ENCODE measurements at places on chromosomes 11 and 22.

GRCh38 chr22:26443901-26444690 is 15.0 kb downstream of the ASPHD2 start:
- DNase-seq: no peak

- no peak for DNase-seq
Observed at GRCh38 chr22:45843031-45843430, 133.9 kb downstream of the WNT7B start.

DNA sequence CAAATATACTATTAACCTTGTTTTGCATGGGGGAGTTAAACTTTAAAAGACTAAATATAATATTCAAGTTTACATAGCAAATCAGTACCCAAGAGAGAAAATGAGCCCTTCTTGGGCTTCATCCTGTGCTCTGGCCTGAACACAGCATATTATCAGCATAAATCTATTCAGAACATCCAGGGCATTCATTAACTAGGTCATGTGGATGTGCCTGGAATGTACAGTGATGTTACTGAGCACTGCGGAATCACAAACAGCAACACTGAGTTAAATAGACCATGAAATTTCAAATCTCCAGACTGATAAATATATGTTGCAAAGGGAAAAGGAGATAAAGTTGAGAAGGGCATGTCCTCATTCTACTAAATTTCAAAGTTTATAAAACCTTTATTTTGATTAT is 426.4 kb downstream of the AASDHPPT start:
- DNase-seq: peak; percentile 50

DNA sequence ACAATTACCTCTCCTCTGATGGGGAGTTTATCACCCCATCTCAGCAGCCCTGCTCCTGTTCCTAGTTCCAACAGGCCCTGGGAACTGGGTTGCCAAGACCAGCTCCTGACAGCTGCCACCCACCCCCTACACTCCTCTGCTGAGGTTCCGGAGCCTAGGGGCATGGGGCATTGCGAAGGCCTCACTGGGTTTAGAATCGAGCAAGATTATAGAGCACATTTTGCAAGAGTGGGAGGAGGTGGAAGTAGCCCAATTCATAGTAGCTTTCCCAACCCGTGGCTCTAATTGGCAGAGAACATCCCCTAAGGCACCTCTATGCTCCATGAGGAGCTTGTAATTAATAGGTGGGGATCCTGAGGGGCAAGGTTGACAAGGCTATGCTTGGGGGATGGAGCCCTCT is 23.0 kb downstream of the MYEOV start:
- no peak for DNase-seq

- no peak for DNase-seq
Observed at GRCh38 chr22:33811208-33811607, 109.1 kb downstream of the LARGE1 start.

GRCh38 chr22:49228431-49229037 is 599.1 kb downstream of the BRD1 start:
- no peak for DNase-seq

DNA sequence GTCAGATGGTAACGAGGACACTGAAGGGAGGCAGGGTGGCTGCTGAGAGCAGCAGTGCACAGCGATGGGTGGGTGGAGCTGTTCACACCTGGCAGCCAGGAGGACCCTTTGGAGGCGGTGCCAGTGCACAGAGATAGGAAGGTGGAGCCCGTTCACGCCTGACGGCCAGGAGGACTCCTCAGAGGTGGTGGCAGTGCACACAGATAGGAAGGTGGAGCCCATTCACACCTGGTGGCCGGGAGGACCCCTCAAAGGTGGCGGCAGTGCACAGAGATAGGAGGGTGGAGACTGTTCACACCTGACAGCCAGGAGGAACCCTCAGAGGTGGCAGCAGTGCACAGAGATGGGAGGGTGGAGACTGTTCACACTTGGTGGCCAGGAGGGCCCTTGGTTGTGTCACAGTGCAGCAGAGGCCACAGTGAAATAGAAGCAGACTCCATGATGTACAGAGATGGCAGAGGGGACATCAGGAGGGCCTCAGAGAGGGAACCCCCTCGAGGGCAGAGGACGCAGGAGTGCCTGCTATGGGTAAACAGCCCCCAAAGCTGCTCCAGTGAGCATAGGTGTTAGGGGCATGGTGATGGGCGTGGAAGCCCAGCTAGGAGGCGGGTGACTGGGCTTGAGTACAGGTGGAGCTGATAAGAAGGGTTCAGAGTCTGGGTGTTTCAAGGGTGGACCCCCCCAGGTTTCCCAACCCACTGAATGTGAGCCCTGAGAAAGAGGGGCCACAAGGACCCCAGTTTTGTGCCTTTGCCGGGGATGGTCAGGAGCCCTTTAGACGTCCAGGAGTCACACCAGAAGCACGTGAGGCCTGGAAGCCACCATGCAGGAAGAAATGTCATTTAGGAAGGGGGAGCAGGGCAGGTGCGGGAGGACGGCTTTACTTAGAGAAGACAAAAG is 566.7 kb downstream of the BRD1 start:
- no peak for DNase-seq

DNA sequence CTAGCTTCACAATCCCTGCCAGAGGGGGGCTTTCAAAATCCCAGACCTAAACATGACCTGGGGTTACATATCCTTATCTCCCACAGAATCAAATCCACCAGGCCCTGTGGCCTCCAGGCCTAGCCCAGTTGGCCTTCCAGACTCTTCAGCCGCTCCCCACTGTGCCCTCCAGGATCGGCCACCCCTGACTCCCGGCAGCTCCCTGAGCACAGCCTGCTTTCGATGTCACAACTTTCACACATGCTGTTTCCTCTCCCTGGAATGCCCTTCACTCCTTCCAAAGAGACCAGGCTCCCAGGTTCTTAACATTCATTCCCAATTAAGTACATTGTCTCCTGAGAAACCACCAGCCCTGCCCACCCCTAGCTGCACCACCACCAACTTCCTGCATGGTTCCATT is 62.7 kb downstream of the CSNK2A3 start:
- no peak for DNase-seq

- no peak for DNase-seq
Observed at GRCh38 chr11:61833926-61834277, 5.8 kb downstream of the FADS2 start.

DNA sequence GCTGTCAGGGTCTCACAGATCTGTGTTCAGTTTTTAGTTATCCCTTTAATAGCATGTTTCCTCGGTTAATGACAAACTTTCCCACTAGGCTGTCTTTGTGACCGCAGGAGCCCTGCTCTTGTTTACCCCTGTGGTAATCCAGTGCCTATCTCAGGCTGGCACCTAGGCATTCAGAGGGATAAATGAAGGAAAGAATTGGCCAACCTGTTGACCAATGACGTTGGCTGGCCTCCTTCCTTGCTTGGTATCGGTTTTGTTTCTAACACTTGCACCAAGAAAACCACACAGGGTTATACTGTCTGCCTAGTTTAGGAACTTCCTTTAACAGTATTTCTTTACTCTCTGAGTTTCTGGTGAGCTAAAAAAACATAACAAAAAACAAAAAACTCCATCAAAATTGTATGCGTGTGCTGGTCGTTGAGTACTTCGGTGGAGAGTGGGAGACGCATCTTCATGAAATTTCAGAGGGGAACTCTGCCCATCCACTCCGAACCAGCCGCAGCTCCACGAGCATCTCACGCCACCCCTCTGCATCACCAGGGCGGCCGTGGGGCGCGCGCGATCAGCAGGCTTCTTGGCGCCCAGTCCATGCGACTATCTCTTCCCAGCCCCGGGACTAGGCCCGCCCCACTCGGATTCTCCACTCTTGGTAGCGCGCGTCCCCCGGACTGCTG is 563 bp upstream of the ENDOD1 start:
- no peak for DNase-seq

DNA sequence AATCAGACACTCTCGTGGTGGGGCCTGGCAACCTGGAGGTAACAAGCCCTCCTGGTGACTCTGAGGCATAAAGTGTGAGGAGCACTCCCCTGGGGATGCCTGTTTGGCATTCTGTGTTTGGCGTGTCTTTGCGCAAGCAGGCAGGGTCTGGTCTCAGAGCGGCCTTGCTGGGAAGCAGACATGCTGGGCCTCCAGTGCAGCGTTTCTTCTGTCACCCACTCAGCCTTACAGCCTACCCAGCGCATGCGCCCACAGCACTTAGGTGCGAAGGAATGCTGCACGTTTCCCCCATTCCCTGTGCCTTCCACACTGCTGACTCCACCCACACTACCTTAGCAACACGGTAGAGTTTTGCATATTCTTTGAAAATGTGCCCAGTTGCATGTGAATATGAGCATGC is 7.4 kb upstream of the CXCR5 start:
- no peak for DNase-seq

GRCh38 chr11:75148436-75148983 is 2.4 kb upstream of the SLCO2B1 start:
- DNase-seq: no peak

- no peak for DNase-seq
Observed at GRCh38 chr22:50016988-50017700, 4.6 kb upstream of the IL17REL start.

DNA sequence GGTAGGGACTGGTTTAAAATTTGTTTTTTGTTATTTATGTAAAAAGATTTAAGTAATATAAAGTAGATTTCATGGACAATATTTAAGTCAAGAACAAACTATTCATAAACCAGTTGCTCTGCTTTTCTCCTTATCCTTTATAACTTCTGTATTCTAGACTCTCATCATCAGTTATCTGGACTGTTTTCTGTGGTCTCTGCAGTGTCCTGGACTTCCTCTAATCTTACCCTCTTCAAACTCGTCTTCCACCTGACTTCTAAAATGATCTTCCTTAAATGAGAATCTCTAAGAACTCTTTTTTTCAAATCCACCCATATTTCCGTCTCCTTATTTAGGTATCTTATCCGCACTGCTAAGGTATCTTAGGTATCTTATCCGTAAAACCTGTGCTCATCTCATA is 8.1 kb downstream of the RRM1 start:
- DNase-seq: no peak

DNA sequence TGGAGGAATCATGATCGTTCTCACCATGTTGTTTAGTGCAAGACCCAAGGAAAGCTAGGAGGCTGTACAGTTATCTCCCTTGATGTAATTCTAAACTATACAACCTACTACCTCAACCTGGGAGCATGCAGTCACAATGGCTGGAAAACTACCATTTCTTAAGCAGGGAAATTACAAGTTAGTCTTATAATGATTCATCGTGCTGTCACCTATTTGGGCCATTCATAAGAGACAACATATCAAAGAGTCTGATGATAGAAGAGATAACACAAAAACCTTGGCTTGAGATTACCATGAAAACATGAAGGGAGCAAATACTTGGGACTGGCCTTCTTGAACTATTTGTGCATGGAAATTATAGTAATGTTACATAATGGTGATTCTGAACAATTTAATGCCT is 30.5 kb upstream of the BLID start:
- peak; percentile 80 for DNase-seq
